ENCODE measurements at places on chromosomes 1 and 21. TPM values are rescaled to one million over a fixed set of nuclear protein-coding genes. Genes with fewer than 3 reads are reported as not detected.

Gene OR2M3
- polyA plus RNA-seq = not detected

Gene GPR37L1
- not detected for polyA plus RNA-seq

DNA sequence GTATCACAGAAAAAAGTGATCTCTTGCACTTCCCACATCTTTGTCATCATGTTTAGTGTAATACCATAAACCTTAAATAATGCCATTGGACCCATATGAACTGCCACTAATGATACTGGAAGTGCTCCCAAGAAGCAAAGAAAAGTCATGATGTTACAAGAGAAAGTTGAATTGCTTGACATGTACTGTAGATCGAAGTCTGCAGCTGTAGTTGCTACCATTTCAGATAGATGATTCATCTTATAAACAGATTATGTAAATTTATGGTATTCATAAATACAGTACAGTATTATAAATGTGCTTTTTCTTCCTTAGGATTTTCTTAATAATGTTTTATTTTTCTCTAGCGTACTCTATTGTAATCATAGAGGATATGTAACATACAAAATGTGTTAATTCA is 30.1 kb upstream of the LAMC2 start:
- DNase-seq = no peak

GRCh38 chr1:212585210-212585609 is 23.4 kb upstream of the ATF3 start:
- no peak for DNase-seq

Measured in naive B cell (primary cell).